Body of pancreas (tissue), 4 donors: ENCODE measurements at places on chromosomes 1 and 21. TPM values are rescaled to one million over a fixed set of nuclear protein-coding genes. Genes with fewer than 3 reads are reported as not detected.

DNA sequence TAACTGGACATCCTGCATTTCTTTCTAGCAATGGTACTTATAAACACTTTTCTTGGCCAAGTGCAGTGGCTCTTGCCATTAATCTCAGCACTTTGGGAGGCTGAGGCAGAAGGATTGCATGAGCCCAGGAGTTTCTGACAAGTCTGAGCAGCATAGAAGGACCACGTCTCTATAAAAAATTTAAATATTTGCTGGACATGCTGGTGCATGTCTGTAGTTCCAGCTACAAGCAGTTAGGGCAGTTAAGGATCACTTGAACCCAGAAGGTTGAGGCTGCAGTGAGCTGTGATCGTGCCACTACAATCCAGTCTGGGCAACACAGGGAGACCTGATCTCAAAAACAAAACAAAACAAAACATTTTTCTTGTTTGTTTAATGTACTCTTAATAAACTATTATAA, 434.0 kb downstream of the PLA2G4A start:
- no peak overlapping the region for H3K4me3 ChIP-seq
- H3K4me1 ChIP-seq, result no peaks in the 10 kb centered on the region
- no peak for DNase-seq
- no peaks in the 10 kb centered on the region for H3K36me3 ChIP-seq
- H3K27me3 ChIP-seq, result no peaks in the 10 kb centered on the region
- no peak overlapping the region for H3K27ac ChIP-seq

The PRAMEF9 gene
- total RNA-seq, result not detected

DNA sequence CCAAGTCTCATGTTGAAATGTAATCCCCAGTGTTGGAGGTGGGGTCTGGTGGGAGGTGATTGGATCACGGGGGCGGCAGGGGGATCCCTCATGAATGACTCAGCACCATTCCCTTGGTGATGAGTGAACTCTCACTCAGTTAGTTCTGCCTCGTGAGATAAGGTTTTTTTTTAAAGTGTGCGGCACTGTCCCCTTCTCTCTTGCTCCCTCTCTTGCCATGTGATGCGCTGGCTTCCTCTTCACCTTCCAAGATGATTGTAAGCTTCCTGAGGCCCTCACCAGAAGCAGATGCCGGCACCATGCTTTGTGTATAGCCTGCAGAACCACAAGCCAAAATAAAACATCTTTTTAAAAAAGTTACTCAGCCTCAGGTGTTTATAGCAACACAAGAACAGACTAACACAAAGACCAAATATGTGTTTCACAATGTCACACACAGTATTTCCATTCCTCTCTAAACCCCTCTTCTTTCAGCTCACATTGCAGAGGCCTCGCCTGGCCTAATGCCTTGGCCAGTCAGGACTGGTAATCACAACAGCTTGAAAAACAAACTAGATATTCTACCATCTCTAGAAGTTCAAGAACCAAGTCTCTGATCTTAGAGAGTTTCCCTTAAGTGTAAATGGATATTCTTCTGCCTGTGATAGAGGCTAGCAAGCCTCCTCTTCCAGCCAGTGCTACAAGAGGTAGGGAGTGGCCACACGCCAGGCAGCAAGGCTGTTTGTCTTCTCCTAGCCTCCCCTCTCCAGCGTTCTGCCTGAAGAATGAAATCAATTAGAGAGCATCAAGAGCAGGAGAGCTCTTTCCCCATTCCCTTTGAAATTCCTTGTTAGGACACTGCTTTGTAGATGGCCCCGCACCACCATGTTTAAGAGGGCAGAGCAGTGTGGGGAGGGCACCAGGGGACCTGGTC, 19.6 kb upstream of the RAP1A start:
- H3K36me3 ChIP-seq, result no peaks in the 10 kb centered on the region
- no peaks in the 10 kb centered on the region for H3K4me1 ChIP-seq
- H3K27me3 ChIP-seq, result no peaks in the 10 kb centered on the region
- H3K27ac ChIP-seq, result no peak overlapping the region
- no peak for DNase-seq

- no peaks in the 10 kb centered on the region for H3K4me1 ChIP-seq
- H3K27ac ChIP-seq, result no peak overlapping the region
- no peaks in the 10 kb centered on the region for H3K27me3 ChIP-seq
- DNase-seq, result no peak
- no peak overlapping the region for H3K4me3 ChIP-seq
- no peaks in the 10 kb centered on the region for H3K36me3 ChIP-seq
These were observed 14.3 kb downstream of the KCNT2 start for GRCh38 chr1:196593955-196594354.

GRCh38 chr1:161298116-161298515, 11.7 kb downstream of the MPZ start:
- H3K4me1 ChIP-seq, result no peaks in the 10 kb centered on the region
- H3K27me3 ChIP-seq, result no peaks in the 10 kb centered on the region
- no peaks in the 10 kb centered on the region for H3K36me3 ChIP-seq
- no peak overlapping the region for H3K27ac ChIP-seq

DNA sequence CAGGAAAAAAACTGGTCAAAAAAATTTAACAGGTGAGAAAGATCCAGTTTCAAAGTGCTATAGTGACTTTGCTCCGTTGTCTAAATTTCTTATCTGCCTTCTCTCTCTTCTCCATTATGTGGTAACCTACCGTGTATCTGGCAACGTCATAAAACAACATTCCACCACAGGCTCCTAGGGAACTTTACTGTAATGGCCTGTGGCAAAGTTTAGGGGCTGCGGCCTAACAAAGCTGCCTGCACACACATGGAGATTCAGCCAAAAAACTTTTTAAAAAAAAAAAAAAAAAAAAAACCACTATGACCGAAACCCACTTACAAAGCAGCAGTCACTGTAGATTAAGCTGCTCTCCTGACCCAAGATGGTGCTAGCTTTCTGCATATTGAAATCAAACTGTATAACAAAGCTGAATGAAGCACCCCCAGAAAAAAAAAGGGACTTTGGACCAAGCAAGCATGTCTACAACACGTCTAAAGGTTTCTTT, 202.6 kb downstream of the SLC45A1 start:
- no peaks in the 10 kb centered on the region for H3K36me3 ChIP-seq

The AK5 gene
- total RNA-seq, result not detected

- no peak for DNase-seq
- H3K36me3 ChIP-seq, result no peaks in the 10 kb centered on the region
- peak overlapping the region; percentile 61 for H3K4me3 ChIP-seq
- H3K4me1 ChIP-seq, result peaks cover 14% of the 10 kb centered on the region
- H3K27ac ChIP-seq, result peak overlapping the region; percentile 75
These were observed 825 bp downstream of the TMEM39B start for GRCh38 chr1:32073299-32074229.

GRCh38 chr1:44926311-44926781, 60.0 kb downstream of the EIF2B3 start:
- DNase-seq, result no peak
- H3K4me1 ChIP-seq, result no peaks in the 10 kb centered on the region
- no peak overlapping the region for H3K4me3 ChIP-seq
- no peaks in the 10 kb centered on the region for H3K36me3 ChIP-seq
- no peaks in the 10 kb centered on the region for H3K27me3 ChIP-seq

DNA sequence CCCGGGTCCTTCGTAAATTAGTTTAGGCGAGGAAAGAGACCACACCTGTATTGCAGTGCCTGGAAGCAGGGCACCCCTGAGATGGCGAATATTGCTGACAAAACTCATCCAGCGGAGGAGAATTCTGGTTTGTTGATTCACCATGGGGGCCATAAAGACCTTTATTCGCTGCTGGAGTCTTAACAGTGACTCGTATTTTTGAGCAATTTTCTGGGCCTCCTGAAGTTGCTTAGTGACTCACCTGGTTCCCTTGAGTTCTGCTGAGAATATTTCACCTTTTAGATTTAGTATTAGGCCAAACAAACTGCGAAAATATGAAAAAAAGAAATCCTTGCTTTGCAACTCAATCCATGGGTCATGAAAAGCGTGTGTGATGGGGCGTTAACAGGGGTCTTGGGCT, 20.6 kb upstream of the H6PD start:
- no peaks in the 10 kb centered on the region for H3K4me1 ChIP-seq
- H3K27me3 ChIP-seq, result no peaks in the 10 kb centered on the region
- no peak for DNase-seq

GRCh38 chr1:157487504-157487903, 64.8 kb downstream of the FCRL5 start:
- H3K4me3 ChIP-seq, result no peak overlapping the region
- H3K36me3 ChIP-seq, result no peaks in the 10 kb centered on the region
- no peaks in the 10 kb centered on the region for H3K27me3 ChIP-seq
- H3K4me1 ChIP-seq, result no peaks in the 10 kb centered on the region
- H3K27ac ChIP-seq, result no peak overlapping the region
- no peak for DNase-seq

The OR2T11 gene
- total RNA-seq, result not detected

The HLX gene
- 1.8 TPM for total RNA-seq

The SH3D21 gene
- 0.33 TPM for total RNA-seq

DNA sequence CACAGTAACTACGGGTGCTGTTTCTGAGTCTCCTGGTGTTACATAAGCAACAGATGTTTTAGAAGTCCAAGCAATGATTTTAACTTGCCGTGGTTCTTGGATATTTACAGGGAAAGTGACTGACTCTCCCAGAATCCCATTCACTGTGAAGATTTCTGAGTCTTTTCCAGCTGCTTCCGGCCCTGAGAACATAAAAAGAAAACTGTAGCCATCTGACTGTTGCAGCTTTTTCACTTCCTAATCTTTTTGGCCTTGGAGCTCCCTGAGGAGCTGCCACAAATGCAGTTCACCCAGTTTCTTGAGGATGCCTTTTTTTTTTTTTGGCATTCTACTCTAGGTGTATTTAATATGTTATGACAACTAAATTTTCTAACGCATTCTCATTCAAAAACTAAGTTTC, 13.7 kb downstream of the CD84 start:
- no peaks in the 10 kb centered on the region for H3K27me3 ChIP-seq
- peaks cover 10% of the 10 kb centered on the region for H3K4me1 ChIP-seq
- peak overlapping the region; percentile 63 for H3K27ac ChIP-seq
- H3K4me3 ChIP-seq, result no peak overlapping the region

DNA sequence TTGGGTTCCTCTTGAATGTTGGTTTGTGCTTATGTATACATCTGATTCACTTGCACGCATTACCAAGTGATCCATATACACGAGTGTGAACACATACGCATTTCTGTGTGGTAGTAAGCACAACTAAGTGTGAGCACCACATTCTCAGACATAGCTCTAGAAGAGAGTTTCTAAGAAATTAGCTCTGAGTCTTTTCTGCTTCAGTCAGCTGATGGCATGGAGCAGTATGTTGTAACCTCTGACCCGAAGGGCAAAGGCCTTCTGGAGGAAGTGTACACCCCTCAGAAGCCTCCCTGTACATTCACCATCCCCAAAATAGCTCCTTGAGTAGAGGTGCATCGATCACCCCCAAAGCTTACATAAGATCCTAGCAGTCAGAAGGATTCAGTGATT, 183.7 kb downstream of the KIF26B start:
- no peaks in the 10 kb centered on the region for H3K4me1 ChIP-seq
- DNase-seq, result no peak
- no peaks in the 10 kb centered on the region for H3K36me3 ChIP-seq
- H3K27ac ChIP-seq, result no peak overlapping the region
- no peaks in the 10 kb centered on the region for H3K27me3 ChIP-seq

DNA sequence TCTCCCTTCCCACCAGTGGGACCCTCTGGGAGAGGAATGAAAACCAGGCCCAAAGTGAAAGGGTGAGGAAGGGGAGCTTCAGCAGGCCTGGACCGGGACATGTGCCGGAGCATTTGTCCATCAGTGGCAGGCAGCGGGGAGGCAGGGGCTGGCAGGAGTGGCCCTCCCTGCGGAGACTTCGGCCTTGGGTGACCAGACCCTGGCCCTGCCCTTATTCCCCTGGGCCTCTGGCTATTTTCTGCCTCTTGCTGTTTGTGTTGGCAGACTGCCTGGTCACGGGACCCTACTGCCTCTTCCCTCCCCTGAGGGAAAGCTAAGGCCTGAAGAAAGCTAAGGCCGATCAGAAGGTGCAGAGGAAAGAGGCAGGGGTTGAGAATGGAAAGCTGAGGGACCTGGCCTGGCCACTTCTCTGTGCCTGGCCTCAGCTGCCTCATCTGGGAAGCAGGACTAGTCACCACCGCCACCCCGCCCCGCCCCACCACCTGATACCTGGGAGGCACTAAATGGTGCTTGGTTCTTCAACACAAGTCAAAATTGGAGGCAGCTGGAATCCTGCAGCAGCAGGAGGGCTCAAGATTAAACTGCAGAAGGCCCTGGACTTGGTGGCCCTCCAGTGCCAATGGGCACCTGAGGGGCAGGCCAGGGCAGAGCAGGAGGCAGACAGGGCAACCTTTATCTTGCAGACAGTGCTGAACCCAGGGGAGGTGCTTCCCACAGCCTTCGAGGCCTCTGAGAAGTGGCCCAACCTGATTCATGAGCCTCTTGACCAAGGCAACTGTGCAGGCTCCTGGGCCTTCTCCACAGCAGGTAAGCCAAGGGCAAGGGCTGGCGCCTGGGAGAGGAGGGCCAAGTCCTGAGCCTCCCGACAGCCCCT, 7.9 kb downstream of the TINAGL1 start:
- H3K4me3 ChIP-seq, result no peak overlapping the region
- no peaks in the 10 kb centered on the region for H3K27me3 ChIP-seq
- peak overlapping the region; percentile 67 for H3K27ac ChIP-seq
- peaks cover 61% of the 10 kb centered on the region for H3K4me1 ChIP-seq
- H3K36me3 ChIP-seq, result no peaks in the 10 kb centered on the region

DNA sequence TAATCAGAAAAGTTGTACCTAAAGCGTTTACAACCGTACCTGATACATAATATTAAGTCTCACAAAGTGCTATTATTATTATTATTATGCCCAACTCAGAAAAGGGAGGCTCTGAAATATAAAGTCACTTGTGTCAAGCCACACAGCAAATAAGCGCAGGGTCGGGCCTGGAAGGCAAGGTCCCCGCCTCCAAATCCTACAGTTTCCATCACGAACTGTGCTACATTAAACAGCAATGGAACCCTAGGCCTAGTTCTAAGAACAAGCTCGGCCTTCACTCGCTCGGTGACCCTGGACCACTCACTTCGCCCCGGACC, 549 bp downstream of the PARS2 start:
- H3K4me1 ChIP-seq, result peaks cover 14% of the 10 kb centered on the region
- H3K4me3 ChIP-seq, result peak overlapping the region; percentile 87
- no peak for DNase-seq
- no peaks in the 10 kb centered on the region for H3K27me3 ChIP-seq
- H3K36me3 ChIP-seq, result no peaks in the 10 kb centered on the region

DNA sequence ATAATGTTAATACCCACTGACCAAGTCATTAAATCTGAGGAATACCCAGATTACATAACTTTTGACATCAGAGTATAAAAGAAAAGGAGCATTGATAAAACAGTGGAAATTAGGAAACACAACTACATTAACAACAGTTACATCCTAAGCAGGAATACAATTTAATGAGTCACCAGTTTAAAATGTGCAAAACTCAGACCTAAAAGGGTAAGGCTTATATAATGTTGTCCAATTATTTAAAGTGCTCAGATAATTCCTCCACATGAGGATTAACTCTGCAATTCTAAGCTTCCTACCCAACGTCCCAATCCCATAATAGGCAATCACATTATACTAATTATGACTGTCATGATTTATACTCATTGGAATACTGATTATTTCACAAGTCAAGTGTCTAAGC, 50.5 kb downstream of the ABL2 start:
- no peaks in the 10 kb centered on the region for H3K4me1 ChIP-seq
- H3K4me3 ChIP-seq, result no peak overlapping the region
- no peaks in the 10 kb centered on the region for H3K27me3 ChIP-seq
- DNase-seq, result no peak
- no peaks in the 10 kb centered on the region for H3K36me3 ChIP-seq

The ZFP69B gene
- 0.66 TPM for total RNA-seq

The TGFB2 gene
- total RNA-seq, result 4.9 TPM

GRCh38 chr1:26733392-26733791, 37.6 kb downstream of the ARID1A start:
- no peak overlapping the region for H3K27ac ChIP-seq
- DNase-seq, result no peak
- H3K36me3 ChIP-seq, result peaks cover 27% of the 10 kb centered on the region
- no peaks in the 10 kb centered on the region for H3K27me3 ChIP-seq
- H3K4me1 ChIP-seq, result peaks cover 9% of the 10 kb centered on the region

The SPRR3 gene
- total RNA-seq, result not detected
